A549 treated with CpdA at 1 μM for 4 hours (cell line): ENCODE measurements at places on chromosomes 5 and 9. TPM values are rescaled to one million over a fixed set of nuclear protein-coding genes. Genes with fewer than 3 reads are reported as not detected.

Gene CDC25C
- 10.5 to 13.4 TPM (median 12.5 TPM) in 5 replicates for total RNA-seq

Gene AQP3
- 9.5 to 17.4 TPM (median 13.3 TPM) in 5 replicates for total RNA-seq

Gene DMRT3
- total RNA-seq = not detected in 5 replicates

Gene FAM13B
- total RNA-seq = 11.9 to 19.0 TPM (median 13.2 TPM) in 5 replicates

Gene GABRA6
- not detected in 5 replicates for total RNA-seq

Gene ABLIM3
- 6.2 to 8.1 TPM (median 7.0 TPM) in 5 replicates for total RNA-seq

Gene ENTPD2
- total RNA-seq = 0.72 to 1.2 TPM (median 0.76 TPM) in 5 replicates

Gene ANXA2R
- total RNA-seq = 1.9 to 2.4 TPM (median 2.2 TPM) in 5 replicates

Gene FBP1
- total RNA-seq = not detected in 5 replicates

Gene WDR41
- 31.2 to 59.0 TPM (median 38.6 TPM) in 5 replicates for total RNA-seq

Gene PPP3R2
- total RNA-seq = not detected in 5 replicates

Gene PTCD2
- total RNA-seq = 10.4 to 11.7 TPM (median 10.9 TPM) in 5 replicates

Gene HSPA9
- 345 to 394 TPM (median 363 TPM) in 5 replicates for total RNA-seq

Gene SMIM3
- 3.0 to 4.4 TPM (median 3.6 TPM) in 5 replicates for total RNA-seq

Gene LCN9
- not detected in 5 replicates for total RNA-seq

Gene RNF180
- 0.15 to 0.31 TPM (median 0.20 TPM) in 5 replicates for total RNA-seq

Gene ADRA1B
- 7.5 to 10.2 TPM (median 9.9 TPM) in 5 replicates for total RNA-seq

Gene LRRC19
- not detected in 5 replicates for total RNA-seq

Gene SLC36A2
- total RNA-seq = not detected in 5 replicates

Gene ARL10
- 0.48 to 1.7 TPM (median 0.65 TPM) in 5 replicates for total RNA-seq

Gene IFNK
- total RNA-seq = not detected in 5 replicates

Gene DMRTA1
- total RNA-seq = 0.89 to 1.1 TPM (median 0.98 TPM) in 5 replicates

Gene PCDHGA5
- total RNA-seq = 0.11 to 0.17 TPM (median 0.15 TPM) in 5 replicates

Gene GPR150
- 0.07 to 0.15 TPM (median 0.08 TPM) in 4 of 5 replicates, not detected in the other for total RNA-seq

Gene MLANA
- total RNA-seq = not detected in 5 replicates

Gene BSPRY
- 0.06 to 0.12 TPM (median 0.07 TPM) in 3 of 5 replicates, not detected in the others for total RNA-seq

Gene OR2K2
- not detected in 5 replicates for total RNA-seq

Gene ARSI
- total RNA-seq = 33.5 to 52.9 TPM (median 42.9 TPM) in 5 replicates
